B cell (primary cell): ENCODE measurements at places on chromosomes 3 and 15. TPM values are rescaled to one million over a fixed set of nuclear protein-coding genes. Genes with fewer than 3 reads are reported as not detected.

The CLDN16 gene
- total RNA-seq = not detected in 2 replicates

The RHOA gene
- 298 and 306 TPM in 2 replicates for total RNA-seq

The P2RY13 gene
- total RNA-seq = 0.90 and 1.0 TPM in 2 replicates

The SRPRB gene
- 28.8 and 29.7 TPM in 2 replicates for total RNA-seq

The OR5H1 gene
- total RNA-seq = 0.17 TPM in 1 of 2 replicates, not detected in the other

DNA sequence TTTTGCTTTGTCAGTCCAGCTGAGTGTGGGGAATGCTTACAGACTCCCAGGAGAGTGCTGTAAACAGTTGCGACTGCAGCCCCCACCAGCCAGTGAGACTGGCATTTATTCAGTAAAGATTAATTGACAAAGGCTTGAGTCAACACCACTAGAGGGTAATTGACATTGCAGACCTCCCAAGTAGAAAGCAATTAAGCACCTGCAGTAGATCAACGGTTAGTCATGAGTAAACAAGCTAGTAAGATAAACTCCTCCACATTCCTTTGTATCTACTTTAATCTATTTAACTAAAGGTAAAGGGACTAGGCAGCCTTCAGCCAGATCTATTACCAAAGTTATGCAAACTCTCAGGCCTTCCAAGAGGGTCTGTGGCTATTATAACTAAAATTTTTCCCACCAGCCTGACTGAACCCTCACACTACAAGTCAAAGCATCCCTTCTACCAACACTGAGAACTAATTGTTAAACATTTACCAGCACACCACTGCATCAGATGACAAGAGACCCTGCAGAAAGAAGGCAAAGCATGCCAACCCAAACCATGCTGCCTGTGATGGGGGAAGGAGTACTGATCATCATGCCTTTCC, 30.5 kb upstream of the GALNT15 start:
- H3K36me3 ChIP-seq = no peaks in the 10 kb centered on the region
- DNase-seq = no peak
- no peak overlapping the region for H3K4me3 ChIP-seq
- no peaks in the 10 kb centered on the region for H3K4me1 ChIP-seq
- no peak overlapping the region for H3K27ac ChIP-seq

DNA sequence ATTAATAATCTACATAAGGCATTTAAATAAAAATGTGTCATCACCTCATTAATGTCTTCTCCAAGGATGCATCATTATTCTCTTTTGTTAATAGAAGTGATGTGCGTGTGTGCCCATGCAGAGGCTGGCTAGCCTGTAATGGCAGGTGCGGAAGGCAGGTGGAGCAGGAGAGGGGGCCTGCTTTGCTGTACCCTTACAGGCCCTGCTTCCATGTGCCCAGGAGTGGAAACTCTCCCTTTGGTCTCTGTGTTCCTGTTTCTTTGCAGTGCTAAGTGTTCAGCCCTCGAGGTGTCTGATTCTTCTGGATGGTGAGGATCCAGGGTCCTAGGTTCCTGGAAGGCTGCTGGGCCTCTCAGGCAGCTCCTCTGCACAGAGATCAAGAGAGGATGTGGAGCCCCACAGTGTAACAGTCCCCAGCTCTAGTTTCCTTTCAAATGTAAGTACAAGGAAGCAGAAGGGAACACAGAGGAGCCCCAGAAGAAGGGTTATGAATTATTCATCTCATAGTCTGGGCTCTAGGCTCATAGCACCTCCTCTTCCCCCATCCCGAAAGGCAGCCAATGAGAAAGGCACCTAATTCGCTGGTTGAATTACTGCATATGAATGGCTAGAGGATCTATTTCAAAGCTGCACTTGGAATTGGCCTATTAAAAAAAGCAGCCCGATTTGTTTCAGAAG, 39.2 kb upstream of the AGBL1 start:
- H3K4me1 ChIP-seq = no peaks in the 10 kb centered on the region
- DNase-seq = no peak
- H3K36me3 ChIP-seq = no peaks in the 10 kb centered on the region
- H3K4me3 ChIP-seq = no peak overlapping the region
- no peak overlapping the region for H3K27ac ChIP-seq

DNA sequence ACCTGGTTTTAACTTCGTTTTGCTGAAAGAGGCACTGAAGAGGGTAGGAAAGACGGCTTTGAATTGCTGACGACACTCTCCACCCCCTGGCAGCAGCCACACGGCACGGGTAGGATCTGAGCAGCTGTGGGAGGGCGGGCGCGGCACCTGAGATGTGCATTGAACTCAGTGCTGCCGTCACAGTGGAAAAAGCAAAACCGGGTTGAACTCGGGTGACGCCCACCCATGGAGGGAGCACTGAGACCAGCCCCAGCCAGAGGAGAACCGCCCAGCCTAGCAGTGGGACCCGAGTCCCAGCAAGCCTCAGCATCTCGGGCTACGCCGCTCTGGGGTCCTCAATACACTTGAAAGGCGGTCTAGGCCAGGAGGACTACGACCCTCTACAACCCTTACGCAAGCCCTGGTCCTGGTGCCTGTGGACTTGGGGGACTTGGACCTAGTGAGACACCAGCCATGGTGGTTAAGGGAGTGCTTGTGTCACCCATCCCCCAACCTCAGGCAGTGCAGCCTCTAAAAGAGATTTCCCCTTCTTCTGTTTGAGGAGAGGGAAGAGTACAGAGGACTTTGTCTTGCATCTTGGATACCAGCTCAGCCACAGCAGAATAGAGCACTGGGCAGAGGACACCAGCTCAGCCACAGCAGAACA, 50.0 kb upstream of the RPL35A start:
- H3K27ac ChIP-seq = no peak overlapping the region
- no peaks in the 10 kb centered on the region for H3K36me3 ChIP-seq
- no peaks in the 10 kb centered on the region for H3K4me1 ChIP-seq
- no peak overlapping the region for H3K4me3 ChIP-seq
- no peak for DNase-seq
- H3K27me3 ChIP-seq = no peaks in the 10 kb centered on the region

- no peaks in the 10 kb centered on the region for H3K4me1 ChIP-seq
- no peak overlapping the region for H3K27ac ChIP-seq
- H3K4me3 ChIP-seq = no peak overlapping the region
- DNase-seq = no peak
- H3K27me3 ChIP-seq = no peaks in the 10 kb centered on the region
These were observed 53.6 kb downstream of the VGLL3 start for GRCh38 chr3:86937306-86937791.

DNA sequence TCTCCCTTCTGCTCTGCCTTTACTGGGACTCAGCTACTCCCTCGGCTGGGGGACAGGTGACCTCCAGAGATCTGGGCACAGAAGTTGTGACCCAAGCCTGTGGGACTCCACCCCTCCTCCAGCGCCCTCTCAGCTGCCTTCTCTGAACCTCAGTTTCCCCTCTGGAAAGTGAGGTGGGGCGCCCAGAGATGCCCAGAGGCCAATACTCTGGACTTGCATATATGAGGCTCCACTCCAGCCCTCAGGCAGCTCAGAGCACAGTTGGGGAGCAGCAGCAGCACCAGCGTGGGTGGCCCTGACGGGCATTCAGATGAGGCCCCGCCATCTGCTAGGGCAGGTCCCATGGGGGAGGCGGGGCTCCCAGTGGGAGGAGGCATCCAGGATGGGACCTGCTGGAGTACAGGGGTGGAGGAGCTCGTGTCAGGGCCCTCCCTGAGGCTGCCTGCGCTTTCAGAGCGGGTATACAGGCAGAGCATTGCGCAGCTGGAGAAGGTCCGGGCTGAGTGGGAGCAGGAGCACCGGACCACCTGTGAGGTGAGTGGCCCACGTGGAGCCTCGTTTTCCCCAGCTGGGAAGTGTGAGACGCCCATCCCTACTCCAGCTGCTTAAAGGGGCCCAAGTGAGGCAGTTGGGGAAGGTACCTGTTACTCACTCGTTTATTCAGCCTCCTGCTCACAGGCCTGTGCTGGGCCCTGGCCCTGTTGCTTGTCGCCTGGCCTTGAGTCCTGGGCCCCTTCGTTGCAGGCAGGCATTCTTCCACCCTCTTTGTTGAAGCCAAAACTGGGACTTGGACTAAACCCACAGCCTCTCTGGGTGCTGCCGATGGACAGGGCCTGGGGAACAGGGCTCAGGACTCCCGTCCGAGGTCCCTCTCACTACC, 35.4 kb downstream of the PSTPIP1 start:
- H3K27me3 ChIP-seq = no peaks in the 10 kb centered on the region
- peaks cover 34% of the 10 kb centered on the region for H3K36me3 ChIP-seq
- peak overlapping the region; percentile 32 for H3K27ac ChIP-seq

DNA sequence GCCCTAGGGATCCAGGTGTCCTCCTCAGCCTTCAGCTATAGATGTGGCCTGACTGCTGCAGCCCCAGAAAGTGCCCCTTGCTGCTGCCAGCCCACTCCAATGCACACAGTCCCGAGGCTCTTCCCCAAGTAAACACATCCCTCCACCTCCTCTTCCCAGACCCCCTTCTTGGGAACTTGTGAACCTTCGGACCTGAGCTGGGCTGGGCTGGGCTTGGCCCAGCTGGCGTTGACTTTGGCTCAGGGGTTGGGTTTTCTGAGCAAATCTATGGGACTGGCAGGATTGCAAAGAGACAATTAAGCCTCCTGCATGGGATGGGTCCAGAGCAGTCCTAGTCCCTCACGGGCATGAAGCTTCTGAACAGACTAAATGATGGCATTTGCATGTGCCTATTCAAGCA, 14.7 kb downstream of the VIPR1 start:
- no peak overlapping the region for H3K27ac ChIP-seq
- H3K36me3 ChIP-seq = no peaks in the 10 kb centered on the region

DNA sequence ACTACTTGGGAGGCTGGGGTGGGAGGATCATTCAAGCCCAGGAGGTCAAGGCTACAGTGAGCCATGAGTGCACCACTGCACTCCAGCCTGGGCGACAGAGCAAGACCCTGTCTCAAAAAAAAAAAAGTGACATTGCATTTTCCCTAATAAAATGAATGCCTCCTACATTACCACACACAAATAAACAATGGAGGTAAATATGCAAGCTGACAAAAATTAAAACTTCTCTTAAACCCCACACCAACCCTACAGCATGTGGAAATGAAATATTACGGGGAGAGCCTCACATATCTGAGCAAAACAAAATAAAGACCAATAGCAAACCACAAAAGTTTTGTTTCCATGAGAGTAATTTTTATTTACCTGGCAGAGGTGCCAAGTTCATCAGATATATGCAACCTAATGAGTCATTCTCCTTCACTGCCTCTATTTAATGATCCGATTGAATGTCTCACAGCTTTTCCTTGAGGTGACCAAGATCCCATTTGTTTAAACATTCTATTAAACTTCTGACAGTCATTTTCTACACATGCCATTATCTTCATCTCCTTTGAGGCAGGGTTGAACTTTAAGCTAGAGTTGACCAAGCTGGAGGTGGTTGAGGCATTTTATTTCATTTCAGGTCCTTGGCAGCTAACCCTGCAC, 9.4 kb upstream of the CAV3 start:
- H3K27me3 ChIP-seq = no peaks in the 10 kb centered on the region
- no peaks in the 10 kb centered on the region for H3K36me3 ChIP-seq
- DNase-seq = no peak

DNA sequence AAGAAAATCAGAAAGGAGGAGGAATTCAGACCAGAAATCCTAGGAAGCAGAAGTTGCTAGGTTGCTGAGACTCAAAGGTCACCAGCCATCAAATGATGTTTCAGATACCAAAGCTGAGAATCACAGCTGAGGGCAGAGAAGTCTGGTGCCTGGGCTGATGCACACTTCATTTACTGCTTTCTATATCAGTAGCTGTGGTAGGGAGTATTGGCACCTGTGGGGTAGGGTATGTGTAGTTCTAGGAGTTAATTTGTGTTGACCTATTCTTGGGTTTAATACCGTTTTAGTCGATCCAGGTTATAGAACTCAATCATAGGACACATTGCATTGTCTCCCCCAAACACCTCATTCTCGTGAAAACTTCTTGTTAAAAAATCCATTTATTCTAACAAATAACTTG, 529.6 kb downstream of the AGBL1 start:
- H3K27ac ChIP-seq = no peak overlapping the region
- H3K4me3 ChIP-seq = no peak overlapping the region
- DNase-seq = no peak
- no peaks in the 10 kb centered on the region for H3K27me3 ChIP-seq
- H3K36me3 ChIP-seq = no peaks in the 10 kb centered on the region

GRCh38 chr3:112293368-112294321, at the start of gene SLC9C1:
SLC9C1 (minus strand) TSS chr3:112294216; CDS start chr3:112286791, 7,425 bp downstream.
- peak; percentile 79 for DNase-seq
- peaks cover 20% of the 10 kb centered on the region for H3K4me1 ChIP-seq
- no peaks in the 10 kb centered on the region for H3K27me3 ChIP-seq
- H3K36me3 ChIP-seq = no peaks in the 10 kb centered on the region

- no peak for DNase-seq
- H3K27ac ChIP-seq = no peak overlapping the region
- no peaks in the 10 kb centered on the region for H3K27me3 ChIP-seq
- H3K4me3 ChIP-seq = peak overlapping the region; percentile 64
These were observed 1.2 kb downstream of the MEX3B start for GRCh38 chr15:82044373-82045178.

- no peak overlapping the region for H3K4me3 ChIP-seq
- H3K27me3 ChIP-seq = no peaks in the 10 kb centered on the region
- DNase-seq = no peak
- H3K4me1 ChIP-seq = no peaks in the 10 kb centered on the region
These were observed 137.8 kb upstream of the SNTN start for GRCh38 chr3:63514678-63515077.

DNA sequence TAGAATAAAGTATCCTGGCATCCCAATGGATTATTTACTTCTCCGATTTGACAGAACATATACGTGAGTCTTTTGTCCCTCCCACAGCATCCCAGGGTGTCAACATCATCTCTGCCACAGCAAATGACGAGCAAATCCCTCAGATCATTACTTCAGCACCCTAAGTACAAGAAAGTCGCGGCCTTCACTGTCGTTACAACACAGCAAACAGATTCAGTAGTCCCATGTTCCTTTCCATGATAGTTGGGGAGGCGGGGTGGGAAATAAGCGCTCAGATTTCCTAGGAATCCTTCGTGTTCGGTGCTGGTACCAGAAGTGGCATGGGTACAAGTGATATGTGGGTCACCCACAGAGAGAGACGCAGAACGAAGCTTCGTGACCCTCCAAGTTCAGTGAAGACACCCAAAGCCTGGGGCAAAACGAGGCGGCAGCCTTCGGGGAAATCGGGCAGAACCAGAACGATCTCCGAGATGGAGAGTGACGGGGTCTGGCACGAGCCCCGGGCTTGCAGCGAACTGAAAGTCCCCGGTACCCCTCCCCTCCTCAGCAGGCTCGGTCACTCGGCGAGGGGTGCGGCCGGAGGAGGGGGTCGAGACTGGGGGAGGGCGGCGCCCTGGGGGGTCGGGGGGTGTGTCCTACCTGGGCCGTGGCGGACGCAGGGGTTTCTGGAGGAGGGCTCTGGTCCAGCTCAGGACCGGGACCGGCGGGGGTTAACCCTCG, 619 bp downstream of the TTBK2 start:
- no peaks in the 10 kb centered on the region for H3K27me3 ChIP-seq
- H3K4me1 ChIP-seq = peaks cover 12% of the 10 kb centered on the region
- peak overlapping the region; percentile 73 for H3K4me3 ChIP-seq
- H3K27ac ChIP-seq = peak overlapping the region; percentile 46

- H3K27me3 ChIP-seq = no peaks in the 10 kb centered on the region
- H3K4me3 ChIP-seq = no peak overlapping the region
- H3K4me1 ChIP-seq = no peaks in the 10 kb centered on the region
- DNase-seq = peak; percentile 17
- H3K36me3 ChIP-seq = no peaks in the 10 kb centered on the region
These were observed 39.7 kb upstream of the GADL1 start for GRCh38 chr3:30934208-30934550.

GRCh38 chr3:95911767-95912166, 902.6 kb upstream of the EPHA6 start:
- DNase-seq = no peak
- no peaks in the 10 kb centered on the region for H3K36me3 ChIP-seq
- no peaks in the 10 kb centered on the region for H3K27me3 ChIP-seq
- no peak overlapping the region for H3K4me3 ChIP-seq
